NCI-H510A (cell line): ENCODE measurements at places on chromosomes 5 and 9.

DNA sequence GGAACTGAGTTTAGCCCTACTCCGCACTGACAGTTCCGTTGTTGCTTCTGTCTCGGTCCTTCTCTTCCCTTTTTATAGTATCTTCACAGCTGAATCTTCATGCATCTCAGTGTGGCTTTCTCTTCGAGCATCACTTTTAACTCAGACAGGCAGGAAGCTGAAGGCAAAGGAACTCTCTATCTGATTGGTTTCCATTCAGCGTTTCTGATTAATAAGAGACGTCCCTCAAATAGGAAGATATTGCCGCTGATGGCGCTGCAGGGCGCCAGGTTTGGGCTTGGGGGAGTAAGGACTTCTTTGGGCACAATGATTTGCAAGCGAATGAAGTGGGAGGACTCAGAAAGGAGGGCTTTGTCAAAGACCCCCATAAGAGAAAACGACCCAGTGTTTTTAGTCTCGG, at the start of gene CDH9:
Gene CDH9, minus strand, starts transcription at position 111 of the 400 bp plus-strand sequence. CDS start 50,253 bp downstream, outside the sequence.
- no peak for DNase-seq

DNA sequence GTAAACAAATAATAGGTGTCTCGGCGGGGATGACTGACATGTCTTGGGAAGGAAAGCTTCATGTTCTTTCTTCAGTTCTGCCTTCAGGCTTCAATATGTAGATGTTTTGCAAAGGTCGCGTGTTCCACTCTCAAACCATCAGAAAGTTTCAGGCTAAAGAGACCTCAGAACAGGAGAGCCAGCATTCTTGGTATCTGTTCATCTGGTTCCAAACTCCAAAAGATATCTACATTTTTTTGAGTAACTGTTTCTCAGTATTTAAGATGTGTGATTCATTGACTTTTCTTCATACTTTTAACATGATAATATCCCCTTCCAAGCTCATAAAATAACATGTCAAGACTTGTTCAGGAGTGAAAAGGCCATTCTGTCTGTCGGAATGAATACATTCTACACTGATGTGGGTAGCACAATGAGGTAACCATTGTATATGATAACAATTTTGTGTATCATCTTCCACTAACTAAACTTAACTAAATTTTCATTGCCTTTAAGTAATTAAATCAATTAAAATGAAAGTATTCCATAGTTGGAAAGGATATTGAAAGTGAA, 183.6 kb downstream of the CFAP90 start:
- DNase-seq: no peak

- no peak for DNase-seq
These were observed 476.1 kb upstream of the ACO1 start for GRCh38 chr9:31908158-31908890.

DNA sequence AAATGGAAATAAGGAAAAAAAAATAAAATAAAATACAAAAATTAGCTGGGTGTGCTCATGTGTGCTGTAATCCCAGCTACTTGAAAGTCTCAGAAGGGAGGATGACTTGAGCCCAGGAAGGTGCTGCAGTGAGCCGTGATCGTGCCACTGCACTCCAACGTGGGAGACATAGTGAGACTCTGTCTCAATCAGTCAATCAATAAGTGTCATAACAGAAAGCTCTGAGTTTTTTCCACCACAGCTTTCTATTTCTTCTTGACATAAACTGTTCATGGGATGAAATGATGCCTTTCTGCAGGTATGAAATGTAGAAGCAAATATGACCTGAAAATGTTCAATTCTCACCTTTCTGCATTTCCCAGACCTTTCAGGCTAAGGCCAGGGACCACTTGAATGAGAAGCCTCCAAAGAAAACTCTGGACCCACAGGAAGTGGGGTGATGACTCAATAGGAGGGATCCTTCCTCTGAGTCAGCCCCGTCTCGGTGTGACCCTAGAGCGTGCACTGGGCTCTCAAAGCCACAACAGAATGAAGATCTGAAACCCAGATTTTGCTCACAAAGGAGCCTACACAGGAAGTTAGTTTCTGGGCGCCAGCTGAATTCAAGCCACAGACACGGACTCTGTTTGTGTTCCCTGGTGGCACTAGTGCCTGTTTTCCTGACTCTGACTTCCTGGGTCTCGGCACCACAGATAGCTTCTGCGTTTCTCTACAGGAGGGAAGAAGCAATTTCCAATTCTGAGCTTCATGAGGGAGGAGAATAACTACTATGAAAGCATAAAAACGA, 62.0 kb downstream of the ANKH start:
- no peak for DNase-seq

DNA sequence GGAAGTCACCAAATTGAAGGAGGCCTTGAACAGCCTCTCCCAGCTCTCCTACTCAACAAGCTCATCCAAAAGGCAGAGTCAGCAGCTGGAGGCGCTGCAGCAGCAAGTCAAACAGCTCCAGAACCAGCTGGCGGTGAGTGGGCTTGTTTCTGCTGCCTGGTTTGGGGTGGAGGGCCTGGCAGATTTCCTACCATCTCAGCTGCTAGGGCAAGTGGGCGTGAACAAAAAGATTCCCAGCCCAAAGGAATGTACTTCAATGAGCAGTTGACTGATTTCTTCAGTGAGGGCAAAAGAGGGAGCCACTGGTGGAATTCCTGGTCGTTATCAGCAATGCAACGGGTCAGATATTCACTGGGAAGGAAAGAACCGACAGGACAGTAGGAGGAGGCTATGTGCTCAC, 12.6 kb upstream of the TTC23L start:
- no peak for DNase-seq

DNA sequence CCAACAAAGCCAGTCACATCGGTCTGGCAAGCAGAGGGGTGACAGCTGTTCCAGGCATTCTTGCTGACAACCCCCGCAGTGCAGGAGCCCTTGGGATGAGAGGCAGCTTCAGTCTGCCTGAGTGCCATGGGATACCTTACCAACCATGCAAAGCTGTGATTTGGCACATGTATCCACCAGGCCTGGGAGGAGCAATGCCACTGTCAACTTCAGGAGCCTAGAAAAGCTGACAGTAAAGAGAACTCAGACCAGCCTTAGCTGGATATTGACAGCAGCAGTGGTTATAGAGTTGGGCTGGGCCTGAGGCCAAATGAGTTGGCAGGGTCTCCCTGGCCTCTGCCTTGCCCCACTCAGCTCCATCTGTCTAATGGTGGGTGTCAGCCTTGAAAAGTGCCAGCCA, 10.1 kb upstream of the PLPPR1 start:
- DNase-seq: no peak

DNA sequence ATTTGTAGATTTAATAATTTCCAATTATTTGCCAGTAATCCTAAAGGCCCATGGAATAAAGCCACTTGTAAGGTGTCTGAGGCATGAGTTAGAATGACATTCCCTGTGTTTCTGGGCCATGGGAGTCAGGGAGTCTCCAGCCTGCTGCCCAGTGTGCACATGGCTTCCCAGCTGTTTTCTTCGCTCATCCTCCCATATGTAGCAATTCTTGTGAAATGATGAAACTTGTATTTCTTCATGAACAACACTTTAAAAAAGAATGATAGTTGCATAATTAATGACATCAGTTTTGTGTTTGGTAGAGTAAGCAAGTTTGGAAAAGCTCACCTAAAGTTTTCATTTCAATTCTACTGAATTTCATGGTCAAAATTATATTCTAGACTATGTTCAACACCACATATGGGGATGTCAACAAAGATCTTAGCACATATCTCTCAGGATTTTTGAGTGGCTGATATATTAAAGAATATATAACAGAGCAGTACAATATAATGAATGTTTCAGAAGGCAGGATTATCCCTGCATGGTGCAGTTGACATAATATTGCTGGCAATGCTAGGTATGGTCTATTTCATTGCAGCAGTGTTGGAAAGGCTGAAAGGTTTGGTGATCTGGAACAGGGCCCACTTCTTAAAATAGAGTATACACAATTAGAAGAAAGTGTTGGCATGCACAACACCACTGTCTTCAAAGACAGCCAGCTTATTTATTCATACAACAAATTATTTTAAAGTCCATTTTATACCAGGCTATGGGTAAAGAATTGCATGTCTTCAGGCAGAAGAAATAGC, 44.7 kb downstream of the GRIN3A start:
- DNase-seq: no peak

DNA sequence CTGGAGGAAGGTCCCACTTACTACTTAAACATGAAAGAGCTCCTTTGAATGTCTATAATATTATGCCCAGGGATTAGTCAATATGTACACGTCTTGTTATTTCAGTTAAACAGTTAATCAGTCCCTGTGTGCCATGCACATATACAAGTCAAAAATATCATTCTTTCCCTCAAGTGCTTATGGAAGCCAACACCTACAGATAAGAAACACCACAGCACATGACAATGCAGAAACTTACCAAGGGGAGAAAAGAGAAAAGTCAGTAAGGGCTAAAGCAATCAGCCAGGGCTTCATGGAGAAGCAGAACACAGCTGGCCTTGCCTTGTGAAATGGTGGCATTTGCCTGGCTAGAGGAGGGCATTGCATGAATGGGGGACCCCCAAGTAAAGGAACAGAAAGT, 88.3 kb downstream of the SNCAIP start:
- no peak for DNase-seq
